ENCODE measurements at places on chromosomes 7 and 10. TPM values are rescaled to one million over a fixed set of nuclear protein-coding genes. Genes with fewer than 3 reads are reported as not detected.
A peak's percentile ranks its signal among the peaks of the same experiment; 100 is the strongest.

Gene HMX3
- not detected for total RNA-seq

DNA sequence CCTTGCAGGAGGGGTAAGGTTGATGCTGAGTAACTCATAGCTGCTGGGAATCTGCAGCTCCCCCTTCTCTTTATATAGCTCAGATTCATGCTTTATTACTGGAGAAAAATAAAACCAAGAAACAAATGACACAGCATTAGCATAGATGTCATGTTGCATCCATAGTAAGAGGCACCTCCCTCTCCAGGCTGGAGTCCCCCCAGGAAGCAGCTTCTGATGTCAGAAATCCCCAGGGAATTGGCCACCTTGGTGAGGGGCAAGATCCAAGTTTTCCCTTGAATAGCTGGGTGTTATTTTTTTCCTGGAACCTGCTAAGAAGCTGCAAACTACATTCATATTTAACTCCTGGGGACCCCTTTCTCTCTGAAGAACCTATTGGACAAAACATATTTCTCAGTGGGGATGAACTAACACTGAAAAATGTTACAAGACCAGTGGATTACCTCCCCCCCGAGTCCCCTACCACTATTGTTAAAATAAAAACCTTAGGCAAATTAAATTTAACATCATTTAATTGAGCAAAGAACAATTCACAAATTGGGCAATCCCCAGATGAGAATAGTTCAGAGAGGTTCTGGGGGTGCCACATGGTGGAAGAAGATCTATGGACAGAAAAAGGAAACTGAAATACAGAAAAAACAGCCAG is 163.7 kb upstream of the NAMPT start:
- H3K4me3 ChIP-seq = no peak overlapping the region
- no peak overlapping the region for H3K27ac ChIP-seq
- no peaks in the 10 kb centered on the region for H3K27me3 ChIP-seq
- DNase-seq = no peak

Gene SPAG6
- 1.5 TPM for total RNA-seq

- H3K27ac ChIP-seq = no peak overlapping the region
- no peak for DNase-seq
- peaks cover 9% of the 10 kb centered on the region for H3K36me3 ChIP-seq
Measured at GRCh38 chr7:38565289-38565688, 65.9 kb downstream of the AMPH start.

DNA sequence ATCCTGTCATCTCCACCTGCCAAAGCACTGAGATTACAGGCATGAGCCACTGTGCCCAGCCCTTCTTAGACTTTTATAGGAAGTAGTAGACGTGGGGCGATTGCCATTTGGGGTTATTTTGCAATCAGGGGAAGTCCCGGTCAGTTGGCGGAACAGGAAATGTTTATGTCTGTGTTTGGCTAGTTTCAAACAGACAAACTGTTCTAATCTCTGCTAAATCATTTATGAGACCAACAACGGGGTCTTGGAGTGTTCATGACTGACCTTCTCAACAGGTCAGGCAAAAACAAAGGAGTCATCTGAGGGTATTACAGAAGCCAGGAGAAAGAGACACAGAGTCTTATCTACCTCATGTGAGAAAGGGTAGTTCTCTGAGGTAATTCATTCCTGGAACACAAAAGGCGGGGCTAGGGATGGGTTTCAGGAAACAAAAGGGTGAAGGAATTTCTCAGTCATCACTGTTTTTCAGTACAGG is 6.6 kb upstream of the TPK1 start:
- H3K36me3 ChIP-seq = no peaks in the 10 kb centered on the region
- H3K4me3 ChIP-seq = no peak overlapping the region
- H3K27ac ChIP-seq = no peak overlapping the region

DNA sequence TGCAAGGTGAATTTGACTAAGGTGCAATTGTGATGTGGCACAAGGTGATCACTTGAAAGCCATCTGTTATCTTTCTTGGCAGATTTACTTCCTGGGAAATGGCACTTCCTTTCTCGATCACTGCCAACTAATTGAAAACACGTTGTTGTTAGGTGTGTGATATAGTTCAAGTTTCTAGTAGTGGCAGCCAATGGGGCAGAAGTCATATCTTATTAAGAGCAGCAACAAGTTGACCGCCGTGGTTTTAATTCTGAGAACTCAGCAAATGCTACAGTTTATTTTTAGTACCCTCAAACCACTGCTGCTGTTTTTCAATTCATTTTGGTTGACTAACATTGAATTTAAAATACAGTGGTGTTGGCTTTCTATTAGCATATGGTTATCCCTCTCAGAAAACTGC is 1.6 kb downstream of the CHN2 start:
- peaks cover 55% of the 10 kb centered on the region for H3K27me3 ChIP-seq
- no peak for DNase-seq
- no peak overlapping the region for H3K27ac ChIP-seq
- H3K4me3 ChIP-seq = peak overlapping the region; percentile 66
- no peaks in the 10 kb centered on the region for H3K36me3 ChIP-seq

Gene ZP3
- total RNA-seq = not detected

- DNase-seq = no peak
- H3K27me3 ChIP-seq = no peaks in the 10 kb centered on the region
- H3K27ac ChIP-seq = no peak overlapping the region
- H3K36me3 ChIP-seq = no peaks in the 10 kb centered on the region
- H3K4me3 ChIP-seq = no peak overlapping the region
- no peaks in the 10 kb centered on the region for H3K4me1 ChIP-seq
Measured at GRCh38 chr7:47102331-47102841, 479.5 kb downstream of the TNS3 start.

Gene PARP12
- 2.9 TPM for total RNA-seq

Gene IFIT2
- 0.12 TPM for total RNA-seq

Gene VAX1
- 0.23 TPM for total RNA-seq

DNA sequence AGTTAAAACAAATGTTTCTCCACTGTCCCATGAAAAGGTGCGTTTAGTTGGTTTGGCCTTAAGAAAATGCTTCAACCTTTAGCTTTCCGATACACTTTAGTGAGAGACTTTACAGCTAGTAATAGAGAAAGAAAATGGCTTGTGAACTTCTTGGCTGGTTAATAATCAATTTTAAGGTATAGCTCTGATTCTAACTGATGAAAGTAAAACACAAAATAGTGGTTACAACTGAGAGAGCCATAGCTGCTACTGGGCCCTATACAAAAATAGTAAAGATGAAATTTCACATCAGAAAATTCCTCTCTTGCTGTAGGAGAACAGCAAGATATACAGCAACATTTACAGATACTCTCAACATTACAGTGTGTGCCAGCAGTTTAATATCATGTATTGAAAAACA is 371.4 kb downstream of the PHTF2 start:
- H3K27me3 ChIP-seq = no peaks in the 10 kb centered on the region
- DNase-seq = no peak
- no peak overlapping the region for H3K4me3 ChIP-seq
- H3K36me3 ChIP-seq = no peaks in the 10 kb centered on the region

GRCh38 chr10:84397735-84398144 is 69.4 kb downstream of the CCSER2 start:
- no peak overlapping the region for H3K4me3 ChIP-seq
- H3K27me3 ChIP-seq = no peaks in the 10 kb centered on the region
- H3K4me1 ChIP-seq = peaks cover 13% of the 10 kb centered on the region
